ENCODE measurements at places on chromosomes 1 and 21.

- DNase-seq = no peak
These were observed 106.5 kb downstream of the HLCS start for GRCh38 chr21:36859744-36860501.

DNA sequence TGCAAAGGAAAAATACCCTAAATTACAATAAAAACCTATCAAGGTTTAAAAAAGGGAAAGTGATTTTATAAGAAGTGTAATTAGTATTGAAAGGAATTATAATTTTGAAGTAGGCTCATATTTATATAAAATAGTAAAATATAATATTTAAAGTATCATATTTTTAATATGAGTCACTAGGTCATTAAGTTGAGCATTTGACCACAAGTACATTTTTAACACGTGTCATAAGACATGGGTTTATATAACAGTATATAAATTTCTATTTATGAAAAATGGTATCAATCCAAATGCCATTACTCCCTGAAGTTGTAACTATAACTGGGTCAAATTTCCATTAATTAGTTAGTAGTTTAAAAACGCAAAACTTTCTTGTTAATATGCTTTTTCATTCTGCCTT lies 365.9 kb downstream of the COL11A1 start:
- DNase-seq = no peak

GRCh38 chr1:189834813-189835212 lies 642.9 kb downstream of the BRINP3 start:
- no peak for DNase-seq

DNA sequence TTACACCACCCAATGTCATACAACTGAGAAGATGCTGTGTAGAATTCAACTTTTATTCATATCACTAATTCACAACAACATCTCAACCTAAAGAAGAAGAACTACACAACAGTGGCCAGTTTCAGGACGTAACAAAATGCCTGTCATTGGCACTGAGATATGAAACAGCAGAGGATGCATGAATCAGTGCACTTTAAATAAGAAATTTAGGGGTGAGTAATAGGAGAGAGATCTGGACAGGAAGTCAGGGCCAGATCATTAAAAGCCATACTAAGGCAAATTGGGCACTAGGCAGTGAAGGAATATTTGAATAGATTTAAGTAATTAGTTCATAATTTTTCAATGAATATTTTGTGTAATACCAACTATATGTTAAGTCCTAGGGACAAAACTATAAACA lies 510.5 kb downstream of the PLPP3 start:
- DNase-seq = no peak

GRCh38 chr1:19398309-19398760 lies 86.2 kb downstream of the SLC66A1 start:
- no peak for DNase-seq

DNA sequence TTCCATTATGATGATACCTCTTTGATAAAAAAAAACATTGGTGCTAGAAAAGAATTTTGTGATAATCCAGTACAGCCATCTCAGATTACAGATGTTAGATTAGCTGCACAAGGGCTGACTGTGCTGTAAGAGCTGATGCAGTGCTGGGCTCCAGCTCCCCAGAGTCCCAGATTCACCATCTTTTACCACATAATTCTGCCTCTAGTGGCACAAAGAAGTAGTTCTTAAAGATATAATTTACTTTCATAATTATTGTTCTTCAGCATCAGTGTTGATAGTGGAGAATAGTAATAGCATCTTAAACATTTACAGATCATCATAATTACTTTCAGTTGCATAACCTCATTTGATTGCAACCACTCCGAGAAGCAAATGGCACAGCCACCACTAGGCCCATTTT lies 262.1 kb downstream of the BRINP2 start:
- no peak for DNase-seq

- no peak for DNase-seq
These were observed 90.8 kb downstream of the USH2A start for GRCh38 chr1:216332462-216332861.

GRCh38 chr1:101261623-101262022 lies 24.8 kb downstream of the S1PR1 start:
- no peak for DNase-seq

GRCh38 chr1:42957229-42957879 lies 1.3 kb downstream of the SLC2A1 start:
- DNase-seq = no peak

- DNase-seq = no peak
These were observed 100.0 kb downstream of the CDC7 start for GRCh38 chr1:91600431-91601337.

GRCh38 chr1:164630626-164631396 lies 71.8 kb downstream of the PBX1 start:
- DNase-seq = no peak

- no peak for DNase-seq
These were observed 36.6 kb upstream of the KCTD3 start for GRCh38 chr1:215530401-215530984.

GRCh38 chr21:20545454-20545853 lies 452.8 kb upstream of the NCAM2 start:
- DNase-seq = no peak

- no peak for DNase-seq
These were observed 45.2 kb downstream of the SLC44A3 start for GRCh38 chr1:94865360-94865759.

DNA sequence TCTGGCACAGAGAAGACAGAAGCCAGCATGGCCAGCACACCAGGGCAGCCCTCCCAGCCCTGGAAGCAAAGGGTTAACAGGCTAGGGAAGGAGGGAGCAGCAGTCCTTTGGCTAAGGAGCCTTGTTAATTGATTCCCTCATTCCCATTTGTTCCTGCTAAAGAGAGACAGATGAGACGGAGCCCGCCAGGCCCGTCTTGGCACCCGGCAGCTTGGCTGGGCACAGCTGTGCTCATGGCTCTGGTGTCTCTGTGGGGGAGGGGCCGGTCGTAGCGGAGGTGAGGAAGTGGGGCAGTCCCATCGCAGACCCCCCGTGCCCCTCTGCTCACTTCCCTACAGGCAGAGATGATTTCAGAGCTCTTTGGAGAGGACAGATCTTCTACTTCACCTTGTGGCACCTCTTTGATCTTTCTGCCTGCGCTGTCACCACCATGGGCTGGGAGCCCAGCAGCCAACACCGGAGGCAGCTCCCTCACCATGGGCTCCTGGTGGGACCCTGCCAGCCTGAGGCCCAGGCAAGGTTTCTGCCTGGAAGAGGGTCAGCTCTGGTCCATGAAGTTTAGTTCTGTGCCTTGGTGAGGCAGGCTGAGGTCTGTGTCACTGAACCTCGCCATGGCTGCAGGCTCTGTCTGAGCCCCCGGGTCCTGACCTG lies 38.0 kb downstream of the FOXO6 start:
- no peak for DNase-seq

- no peak for DNase-seq
These were observed 2.7 kb downstream of the CDC14A start for GRCh38 chr1:100354971-100355394.

- DNase-seq = no peak
These were observed 12.9 kb downstream of the RCAN1 start for GRCh38 chr21:34602061-34602460.

GRCh38 chr1:185373813-185374529 lies 56.9 kb upstream of the IVNS1ABP start:
- DNase-seq = no peak

DNA sequence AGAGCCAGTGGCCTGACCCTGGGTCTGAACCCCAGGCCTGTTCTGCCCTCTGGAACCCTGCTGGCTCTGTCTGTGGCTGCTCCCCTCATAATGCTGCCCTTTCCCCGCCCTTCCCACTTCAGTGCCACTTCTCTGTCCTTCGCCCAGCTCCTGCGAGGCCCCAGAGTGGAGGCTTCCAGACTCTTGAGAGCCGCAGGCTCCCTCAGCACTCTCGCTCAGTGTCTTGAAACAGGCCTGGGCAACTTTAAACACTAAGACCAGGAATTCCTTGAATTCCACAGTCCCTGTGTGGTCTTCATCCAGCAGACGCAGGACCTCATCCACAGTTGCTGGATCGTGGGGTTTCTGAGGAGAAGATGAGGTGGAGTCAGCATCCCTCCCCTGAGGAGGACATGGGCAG lies 3.5 kb downstream of the CRNN start:
- DNase-seq = no peak

- no peak for DNase-seq
These were observed 39.5 kb downstream of the CRB1 start for GRCh38 chr1:197307551-197307950.

DNA sequence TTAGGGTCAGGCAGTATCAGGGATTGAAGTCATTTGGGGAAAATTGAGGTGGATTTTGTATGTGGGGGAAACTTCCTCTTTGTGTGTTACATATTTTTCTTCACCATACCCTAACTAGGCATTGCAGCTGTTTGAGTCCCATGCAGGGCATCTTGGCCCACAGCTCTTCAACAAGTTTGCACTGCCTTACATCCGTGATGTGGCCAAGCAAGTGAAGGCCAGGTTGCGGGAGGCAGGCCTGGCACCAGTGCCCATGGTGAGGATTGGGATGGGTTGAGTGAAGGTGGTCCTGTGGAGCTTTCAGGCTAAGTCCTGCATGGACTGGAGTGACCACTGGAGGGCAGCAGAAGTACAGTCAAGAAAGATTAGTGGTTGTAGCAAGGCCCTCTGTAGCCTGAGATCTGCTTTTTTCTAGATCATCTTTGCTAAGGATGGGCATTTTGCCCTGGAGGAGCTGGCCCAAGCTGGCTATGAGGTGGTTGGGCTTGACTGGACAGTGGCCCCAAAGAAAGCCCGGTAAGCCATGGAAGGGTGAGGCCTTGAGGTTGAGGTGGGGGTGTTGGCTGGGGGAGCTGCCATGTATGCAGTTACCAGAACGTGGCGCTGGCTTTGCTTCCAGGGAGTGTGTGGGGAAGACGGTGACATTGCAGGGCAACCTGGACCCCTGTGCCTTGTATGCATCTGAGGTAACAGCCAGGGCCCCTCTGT lies 2.4 kb downstream of the UROD start:
- peak; percentile 60 for DNase-seq

DNA sequence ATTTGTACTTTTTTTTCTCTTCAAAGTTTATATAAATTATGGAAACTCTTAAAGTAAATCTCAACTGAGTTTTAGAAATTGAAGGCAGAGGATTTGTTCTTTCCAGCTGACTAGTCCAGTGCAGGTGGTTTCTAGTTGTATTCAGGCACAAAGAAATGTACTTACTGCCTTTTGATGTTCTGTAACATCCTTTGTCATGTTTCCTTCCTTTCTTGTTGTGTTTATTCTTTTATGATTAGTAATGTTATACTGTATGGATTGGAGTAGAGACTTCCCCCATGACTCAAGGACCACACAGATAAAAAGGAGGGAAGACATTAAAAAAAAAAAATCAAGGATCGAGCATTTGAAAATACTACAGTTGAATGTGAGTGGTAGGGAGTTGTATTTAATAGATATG lies 8.0 kb downstream of the HIPK1 start:
- no peak for DNase-seq

- DNase-seq = no peak
These were observed 1328.6 kb upstream of the ADGRL2 start for GRCh38 chr1:80472145-80472544.

- DNase-seq = no peak
These were observed 80.6 kb downstream of the TNFSF18 start for GRCh38 chr1:172970186-172970585.

- no peak for DNase-seq
These were observed 82.8 kb upstream of the CD34 start for GRCh38 chr1:207993477-207994445.

GRCh38 chr21:15462092-15462491 lies 267.7 kb upstream of the USP25 start:
- no peak for DNase-seq

DNA sequence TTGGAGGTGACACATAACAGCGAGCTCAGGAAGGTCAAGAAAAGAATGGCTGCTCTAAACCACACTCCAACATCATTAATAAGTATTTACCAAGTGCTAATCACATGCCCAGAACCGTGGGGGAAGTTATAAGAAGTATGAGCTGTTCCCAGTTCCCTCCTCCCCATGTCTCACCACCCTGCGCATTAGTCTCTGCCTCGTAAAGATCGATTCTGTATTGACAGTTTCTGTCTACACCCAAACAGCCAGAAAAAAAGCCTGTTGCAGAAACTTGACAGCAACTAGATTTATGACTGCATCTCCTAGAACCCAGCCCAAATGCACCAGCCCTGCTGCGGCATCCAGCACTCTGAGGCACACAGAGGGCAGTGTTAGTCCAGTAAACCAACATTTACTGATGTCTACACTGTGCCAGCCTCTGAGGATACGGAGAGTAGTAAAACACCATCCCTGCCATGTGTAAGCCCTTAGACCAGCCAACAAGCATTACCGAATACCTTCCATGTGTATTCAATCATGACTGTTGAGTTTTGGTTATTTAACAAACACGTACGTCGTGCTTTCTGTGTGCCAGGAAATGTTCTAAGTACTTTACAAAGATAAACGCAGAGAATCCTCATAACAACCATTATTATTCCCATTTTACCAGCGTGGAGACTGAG lies 63.6 kb upstream of the ZBTB40 start:
- DNase-seq = no peak

DNA sequence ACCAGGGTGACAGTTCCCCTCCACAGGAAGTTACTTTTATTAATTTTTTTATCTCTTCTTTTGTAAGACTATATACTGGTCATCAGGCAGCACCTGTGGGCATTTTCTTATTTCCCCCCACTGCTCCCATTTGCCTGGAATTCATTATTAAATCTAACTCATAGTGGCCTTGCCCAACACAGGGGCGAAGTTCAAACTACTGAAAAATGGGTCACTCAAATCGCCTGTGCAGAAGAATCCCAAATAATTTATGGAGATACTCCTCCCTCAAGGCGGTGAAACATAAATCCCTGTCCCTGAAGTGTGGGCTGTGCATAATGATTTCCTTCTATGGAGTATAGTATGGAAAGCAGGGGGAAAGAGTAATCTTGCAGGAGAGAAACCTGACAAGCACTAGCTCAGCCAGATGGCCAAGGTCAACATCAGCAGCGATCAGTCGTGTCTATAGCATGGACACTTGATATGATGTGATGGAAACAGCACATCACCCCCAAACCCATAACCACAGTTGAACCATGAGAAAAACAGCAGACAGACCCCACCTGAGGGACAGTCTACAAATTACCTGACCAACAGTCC lies 7.9 kb downstream of the CAMK2N1 start:
- no peak for DNase-seq

- no peak for DNase-seq
These were observed 15.0 kb upstream of the H3-3A start for GRCh38 chr1:226047495-226047894.

- DNase-seq = no peak
These were observed 14.8 kb downstream of the DCST2 start for GRCh38 chr1:155018617-155019348.

GRCh38 chr1:46174448-46175231 lies at the start of gene TSPAN1:
TSS of gene TSPAN1 (plus strand) at chr1:46175087. CDS start at chr1:46181108, 6,021 bp downstream.
- DNase-seq = no peak

GRCh38 chr1:81231729-81232038 lies 569.0 kb upstream of the ADGRL2 start:
- DNase-seq = no peak
